Muscle of leg (tissue), 16 donors: ENCODE measurements at places on chromosomes 2 and 18. TPM values are rescaled to one million over a fixed set of nuclear protein-coding genes. Genes with fewer than 3 reads are reported as not detected.
A peak's percentile ranks its signal among the peaks of the same experiment; 100 is the strongest.

The ABCB11 gene
- not detected for polyA plus RNA-seq

The IL36RN gene
- not detected for polyA plus RNA-seq

DNA sequence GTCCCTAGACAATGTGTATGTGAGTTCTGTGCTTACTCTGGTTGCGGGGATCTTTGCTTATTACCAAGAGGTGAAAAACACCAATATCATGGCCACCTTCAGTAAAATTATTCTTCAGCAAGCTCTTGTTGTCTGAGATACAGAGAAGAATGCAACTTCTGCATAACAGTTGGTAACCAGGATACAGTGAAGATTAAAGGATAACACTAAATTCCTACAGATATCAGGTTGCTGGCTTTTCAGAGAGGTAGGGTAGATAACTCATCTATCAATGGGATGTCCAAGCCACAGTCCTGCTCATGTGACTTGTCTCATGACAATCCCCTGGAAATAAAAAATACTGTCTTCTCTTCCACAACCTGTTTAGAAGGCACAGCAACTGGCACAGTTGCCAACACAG lies 308.5 kb downstream of the TNS1 start:
- H3K27ac ChIP-seq, result no peak overlapping the region
- no peaks in the 10 kb centered on the region for H3K36me3 ChIP-seq
- H3K4me1 ChIP-seq, result peaks cover 10% of the 10 kb centered on the region
- no peak for DNase-seq
- no peak overlapping the region for H3K4me3 ChIP-seq

GRCh38 chr2:30798536-30798991 lies 8.7 kb downstream of the CAPN13 start:
- peaks cover 12% of the 10 kb centered on the region for H3K4me1 ChIP-seq
- H3K36me3 ChIP-seq, result no peaks in the 10 kb centered on the region
- DNase-seq, result peak; percentile 55
- no peak overlapping the region for H3K4me3 ChIP-seq

- H3K27me3 ChIP-seq, result no peaks in the 10 kb centered on the region
- H3K27ac ChIP-seq, result no peak overlapping the region
- H3K4me1 ChIP-seq, result no peaks in the 10 kb centered on the region
- no peak overlapping the region for H3K4me3 ChIP-seq
- DNase-seq, result no peak
Observed at GRCh38 chr2:46170611-46171350, 126.4 kb upstream of the EPAS1 start.

DNA sequence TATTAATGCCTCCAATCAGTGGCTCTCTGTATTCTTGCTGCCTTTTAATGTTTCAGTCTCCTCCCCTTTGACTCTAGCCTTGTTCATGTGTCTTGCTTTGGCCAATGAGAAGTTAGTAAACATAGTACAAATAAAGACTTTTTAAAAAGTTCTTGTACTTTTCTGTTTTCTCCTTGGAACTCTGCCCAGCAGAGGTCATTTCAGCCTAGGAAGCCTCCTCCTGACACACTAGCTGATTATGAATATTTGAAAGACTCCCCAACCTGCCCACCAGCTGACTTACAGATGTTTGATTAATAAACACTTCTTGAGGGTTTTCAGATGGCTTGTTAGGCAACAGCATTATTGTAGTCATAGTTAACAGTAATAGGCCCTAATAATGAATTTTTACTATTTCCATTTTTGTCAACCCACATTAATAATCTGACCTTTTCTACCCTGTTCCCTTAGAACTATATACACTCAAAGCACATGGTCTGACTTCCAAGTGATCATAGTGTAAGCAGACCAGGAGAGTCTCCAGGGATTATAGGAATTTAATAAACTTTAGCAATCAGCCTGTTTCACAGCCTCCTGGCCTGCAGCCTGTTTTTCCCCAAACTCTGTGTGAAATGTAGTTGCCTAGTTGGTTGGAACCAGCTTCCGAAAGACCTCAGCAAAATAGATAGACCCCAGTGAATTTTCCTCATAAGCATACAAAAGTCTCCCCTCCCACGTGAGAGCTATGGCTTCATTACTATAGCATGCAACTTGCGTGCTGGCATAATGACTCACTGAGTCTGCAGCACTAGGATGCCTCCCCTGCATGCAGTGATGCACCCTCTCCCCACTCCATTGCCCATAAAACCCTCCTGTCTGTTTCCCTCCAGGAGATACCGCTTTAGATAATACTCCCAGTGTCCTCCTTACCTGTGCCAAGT lies 670.7 kb upstream of the ZNF804A start:
- H3K36me3 ChIP-seq, result no peaks in the 10 kb centered on the region
- no peaks in the 10 kb centered on the region for H3K4me1 ChIP-seq
- DNase-seq, result peak; percentile 23
- H3K27me3 ChIP-seq, result no peaks in the 10 kb centered on the region
- H3K4me3 ChIP-seq, result no peak overlapping the region
